GM10248 (cell line): ENCODE measurements at places on chromosomes 3 and 15.
A peak's percentile ranks its signal among the peaks of the same experiment; 100 is the strongest.

DNA sequence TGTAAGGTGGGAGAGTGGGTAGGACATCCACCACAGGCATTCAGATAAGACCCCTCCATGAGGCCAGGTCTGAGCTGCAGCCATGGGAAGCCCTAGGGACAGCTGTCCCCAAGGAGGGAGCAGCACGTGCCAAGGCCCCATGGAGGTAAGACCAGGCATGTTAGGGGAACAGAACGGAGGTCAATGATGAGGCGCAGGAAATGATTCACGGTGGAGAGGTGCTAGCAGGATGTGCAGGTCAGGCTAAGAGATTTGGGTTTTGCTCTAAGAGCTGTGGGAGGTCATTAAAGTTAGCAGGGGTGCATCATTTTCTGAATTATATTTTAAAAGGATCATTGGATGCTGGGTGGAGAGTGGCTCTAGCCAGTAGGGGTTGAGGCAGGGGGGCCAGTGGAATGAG is 66.4 kb upstream of the SNRPA1 start:
- DNase-seq, result no peak

DNA sequence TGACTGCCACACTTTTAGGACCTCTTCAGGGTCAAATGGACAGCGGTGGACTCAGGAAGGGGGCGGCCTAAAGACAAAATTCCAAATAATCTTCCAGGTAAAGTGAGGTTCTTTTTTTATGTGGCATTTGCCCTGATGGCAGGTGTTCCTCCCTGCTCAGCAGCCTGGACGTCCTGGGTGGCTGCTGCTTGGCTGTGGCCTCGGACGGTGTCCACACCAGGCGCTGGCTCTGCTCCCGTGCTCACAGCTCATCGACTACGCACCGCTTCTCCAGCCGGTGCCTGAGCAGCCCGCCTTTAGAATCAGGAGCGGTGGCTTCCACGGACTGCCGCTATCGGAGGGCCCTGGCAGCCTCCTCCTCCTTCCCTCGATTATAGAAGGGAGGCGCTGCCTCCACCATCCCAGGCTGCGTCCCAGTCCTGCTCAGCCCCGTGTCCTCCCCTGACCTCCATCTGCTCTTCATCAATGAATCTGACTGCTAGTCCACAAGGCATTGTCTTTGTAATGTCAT is 41.9 kb downstream of the PCSK6 start:
- no peak for DNase-seq

DNA sequence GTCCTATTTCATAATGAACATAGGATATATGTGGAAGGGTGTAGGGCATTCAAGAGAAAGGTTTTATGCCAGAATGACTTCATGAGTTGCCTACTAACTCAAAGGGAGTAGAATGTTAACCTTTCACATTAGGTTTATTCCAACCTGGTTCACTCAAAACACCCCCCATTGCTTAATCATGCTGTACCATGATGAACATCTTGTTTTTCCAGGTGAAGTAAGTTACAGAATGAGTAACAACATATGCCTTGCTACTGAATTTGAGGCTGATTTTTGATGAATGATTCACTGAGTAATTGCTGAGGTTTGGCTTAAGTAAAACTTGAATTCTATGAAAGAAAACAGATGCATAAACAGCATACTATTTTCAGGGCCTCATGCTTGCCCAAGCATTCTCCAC is 5.9 kb upstream of the CLDN16 start:
- no peak for DNase-seq

GRCh38 chr3:89223188-89223587 is 115.8 kb downstream of the EPHA3 start:
- DNase-seq, result no peak

DNA sequence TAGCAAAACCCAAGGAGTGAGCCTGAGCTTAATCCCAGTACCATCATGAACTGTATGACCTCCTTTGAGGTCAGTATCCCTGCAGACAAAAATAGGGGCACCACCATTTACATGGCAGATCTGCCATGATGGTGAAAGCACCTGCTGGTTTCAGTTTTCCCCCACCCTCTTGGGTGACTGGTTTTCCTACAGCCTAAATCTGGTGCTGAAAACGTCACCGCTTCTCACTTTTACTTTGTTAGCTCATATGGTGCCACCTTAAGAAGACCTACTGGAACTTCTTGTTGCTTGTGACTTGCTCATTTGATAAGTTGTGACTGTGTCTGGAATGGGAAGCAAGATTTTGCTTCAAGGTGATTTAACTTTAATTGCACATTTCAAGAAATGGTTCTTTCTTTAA is 5.1 kb downstream of the PPP1R2 start:
- DNase-seq, result peak; percentile 31
